ENCODE measurements at places on chromosomes 11 and 22.

GRCh38 chr11:107827041-107827440 is 31.5 kb downstream of the SLC35F2 start:
- DNase-seq: no peak

GRCh38 chr22:19513823-19514222 is 10.4 kb downstream of the CLDN5 start:
- DNase-seq: no peak

DNA sequence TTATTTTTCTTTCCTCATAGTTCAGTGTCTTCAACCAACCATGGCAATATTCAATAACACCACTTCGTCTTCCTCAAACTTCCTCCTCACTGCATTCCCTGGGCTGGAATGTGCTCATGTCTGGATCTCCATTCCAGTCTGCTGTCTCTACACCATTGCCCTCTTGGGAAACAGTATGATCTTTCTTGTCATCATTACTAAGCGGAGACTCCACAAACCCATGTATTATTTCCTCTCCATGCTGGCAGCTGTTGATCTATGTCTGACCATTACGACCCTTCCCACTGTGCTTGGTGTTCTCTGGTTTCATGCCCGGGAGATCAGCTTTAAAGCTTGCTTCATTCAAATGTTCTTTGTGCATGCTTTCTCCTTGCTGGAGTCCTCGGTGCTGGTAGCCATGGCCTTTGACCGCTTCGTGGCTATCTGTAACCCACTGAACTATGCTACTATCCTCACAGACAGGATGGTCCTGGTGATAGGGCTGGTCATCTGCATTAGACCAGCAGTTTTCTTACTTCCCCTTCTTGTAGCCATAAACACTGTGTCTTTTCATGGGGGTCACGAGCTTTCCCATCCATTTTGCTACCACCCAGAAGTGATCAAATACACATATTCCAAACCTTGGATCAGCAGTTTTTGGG is at the start of gene OR51T1:
TSS of gene OR51T1 (plus strand) at position 41 of the 641 bp plus-strand sequence. CDS start at position 41, 0 bp downstream.
- no peak for DNase-seq

DNA sequence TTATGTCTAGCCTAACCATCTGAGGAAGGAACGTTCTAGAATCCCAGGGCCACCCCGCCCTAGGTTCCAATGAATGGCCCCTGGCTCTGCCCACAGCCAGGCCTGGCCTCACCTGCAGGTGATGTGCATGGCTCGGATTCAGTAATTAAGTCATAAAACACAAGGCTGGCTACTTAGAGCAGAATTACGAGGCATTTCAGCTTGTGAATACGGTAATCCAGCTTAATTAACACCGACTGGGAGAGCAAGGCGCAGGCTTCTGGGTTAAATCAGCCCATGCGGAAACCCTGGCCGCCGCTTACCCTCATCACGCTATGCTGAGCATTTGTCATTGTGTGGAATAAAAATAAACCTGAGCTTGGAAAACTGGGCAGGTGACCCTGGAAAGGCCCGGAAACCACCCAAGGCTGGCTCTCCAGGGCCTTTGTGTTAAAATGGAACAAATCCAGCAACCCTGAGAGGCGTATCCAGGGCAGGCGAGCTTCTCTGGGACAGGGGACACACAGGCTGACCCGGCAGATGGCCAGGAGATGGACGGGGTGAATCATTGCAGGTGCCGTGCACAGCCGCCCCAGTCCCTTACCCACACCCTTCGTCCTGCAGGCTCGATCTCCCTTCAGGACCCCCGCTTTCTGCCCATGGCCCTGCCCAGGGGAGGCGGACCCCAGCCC is 220.2 kb downstream of the CTTN start:
- DNase-seq: no peak

GRCh38 chr11:117888139-117888566 is 11.7 kb upstream of the FXYD6 start:
- DNase-seq: no peak

- DNase-seq: no peak
Measured at GRCh38 chr22:37248251-37248650, 4.2 kb upstream of the RAC2 start.

DNA sequence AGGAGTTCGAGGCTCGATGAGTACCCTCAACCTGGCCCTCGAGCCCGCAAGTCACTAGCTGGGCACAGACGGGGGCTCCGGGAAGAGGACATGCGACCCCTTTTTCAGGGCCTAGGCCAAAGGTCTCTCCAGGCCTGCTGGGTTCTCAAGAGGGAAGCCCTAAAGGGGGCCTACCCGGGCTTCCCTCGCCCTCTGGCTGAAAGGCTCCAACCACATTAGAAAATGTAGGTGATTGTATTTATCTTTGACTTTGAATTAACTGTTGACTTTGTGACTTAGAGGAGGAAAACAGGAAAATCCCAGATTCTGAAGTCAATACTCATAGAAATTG is 7.3 kb upstream of the PAX6 start:
- DNase-seq: no peak

All from A172 (cell line).